ENCODE measurements at places on chromosomes 4 and X.

- no peak for DNase-seq
These were observed 143.9 kb upstream of the DIPK2B start for GRCh38 chrX:45344594-45344993.

DNA sequence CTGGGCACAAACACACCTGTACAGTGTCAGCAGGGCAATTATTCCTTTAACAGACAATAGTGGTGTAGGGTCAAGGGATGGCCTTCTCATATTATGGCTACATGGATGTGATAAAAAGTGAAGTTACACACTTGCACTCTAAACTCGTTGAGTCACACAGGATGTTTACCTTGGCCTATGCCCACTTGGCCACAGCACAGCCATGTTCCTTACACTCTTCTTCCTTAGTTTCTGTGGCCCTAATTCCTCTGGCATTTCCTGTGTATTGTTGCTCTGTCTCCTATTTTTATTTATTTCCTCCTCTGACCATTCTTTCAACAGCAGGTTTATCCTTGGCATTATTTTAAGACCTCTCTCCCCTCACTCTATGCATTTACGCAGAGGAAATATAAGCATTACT lies 86.8 kb upstream of the NPFFR2 start:
- no peak for DNase-seq

DNA sequence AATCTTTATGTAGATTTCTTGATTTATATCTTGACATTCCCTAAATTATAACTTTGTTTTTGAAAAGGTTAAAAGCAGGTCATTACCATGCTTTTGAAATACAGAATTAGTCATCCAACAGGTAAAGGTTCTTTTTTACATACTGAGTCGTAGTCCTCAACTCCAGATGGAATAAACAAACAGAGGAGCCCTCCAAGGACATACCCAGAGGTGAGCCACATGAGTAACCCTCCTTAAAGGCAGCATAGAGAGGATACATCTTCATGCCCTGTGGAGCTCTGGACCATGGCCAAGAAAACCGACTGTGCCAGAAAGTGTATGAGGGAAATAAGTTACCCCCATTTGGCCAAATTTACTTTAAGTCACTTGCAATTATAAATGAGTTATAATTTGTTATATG lies 95.3 kb upstream of the MCF2 start:
- DNase-seq: no peak

DNA sequence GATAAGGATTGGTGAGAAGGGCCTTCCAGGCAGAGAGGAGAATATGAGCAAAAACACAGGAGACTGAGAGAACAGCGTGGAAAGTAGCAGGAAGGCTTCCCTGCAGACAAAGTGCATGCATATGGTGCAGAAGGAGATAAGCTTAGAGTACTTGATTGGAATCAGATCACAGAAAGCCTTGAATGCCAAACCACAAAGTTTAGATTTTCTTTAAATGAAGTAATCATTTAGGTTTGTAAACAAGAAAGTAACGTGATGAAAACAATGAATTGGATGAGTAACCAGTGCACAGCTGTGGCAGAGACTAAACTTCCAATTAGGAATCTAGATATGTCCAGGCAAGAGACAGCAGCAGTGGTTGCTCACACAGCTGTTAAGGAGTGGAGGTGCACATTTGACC lies 83.8 kb upstream of the C1QTNF7 start:
- DNase-seq: no peak
